ENCODE measurements at places on chromosomes 1 and 21. TPM values are rescaled to one million over a fixed set of nuclear protein-coding genes. Genes with fewer than 3 reads are reported as not detected.

DNA sequence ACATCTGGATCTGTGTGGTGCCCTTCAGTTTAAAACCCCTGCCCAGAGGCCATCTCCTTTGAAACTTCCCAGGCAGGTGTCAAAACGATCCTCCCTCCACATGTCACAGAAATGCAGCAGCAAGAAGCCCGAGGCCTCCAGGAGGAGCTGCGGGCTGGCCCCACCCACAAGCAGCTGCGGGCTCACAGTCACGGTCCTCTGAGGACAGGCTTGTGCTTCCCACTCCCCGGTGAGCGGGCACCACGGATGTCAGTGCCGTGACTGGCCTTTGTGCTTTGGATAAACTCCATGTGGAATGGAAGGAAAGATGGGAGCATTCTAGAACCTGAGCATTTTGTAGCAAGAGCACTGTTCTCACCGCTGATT is 65.8 kb downstream of the SIK1 start:
- no peak for DNase-seq

DNA sequence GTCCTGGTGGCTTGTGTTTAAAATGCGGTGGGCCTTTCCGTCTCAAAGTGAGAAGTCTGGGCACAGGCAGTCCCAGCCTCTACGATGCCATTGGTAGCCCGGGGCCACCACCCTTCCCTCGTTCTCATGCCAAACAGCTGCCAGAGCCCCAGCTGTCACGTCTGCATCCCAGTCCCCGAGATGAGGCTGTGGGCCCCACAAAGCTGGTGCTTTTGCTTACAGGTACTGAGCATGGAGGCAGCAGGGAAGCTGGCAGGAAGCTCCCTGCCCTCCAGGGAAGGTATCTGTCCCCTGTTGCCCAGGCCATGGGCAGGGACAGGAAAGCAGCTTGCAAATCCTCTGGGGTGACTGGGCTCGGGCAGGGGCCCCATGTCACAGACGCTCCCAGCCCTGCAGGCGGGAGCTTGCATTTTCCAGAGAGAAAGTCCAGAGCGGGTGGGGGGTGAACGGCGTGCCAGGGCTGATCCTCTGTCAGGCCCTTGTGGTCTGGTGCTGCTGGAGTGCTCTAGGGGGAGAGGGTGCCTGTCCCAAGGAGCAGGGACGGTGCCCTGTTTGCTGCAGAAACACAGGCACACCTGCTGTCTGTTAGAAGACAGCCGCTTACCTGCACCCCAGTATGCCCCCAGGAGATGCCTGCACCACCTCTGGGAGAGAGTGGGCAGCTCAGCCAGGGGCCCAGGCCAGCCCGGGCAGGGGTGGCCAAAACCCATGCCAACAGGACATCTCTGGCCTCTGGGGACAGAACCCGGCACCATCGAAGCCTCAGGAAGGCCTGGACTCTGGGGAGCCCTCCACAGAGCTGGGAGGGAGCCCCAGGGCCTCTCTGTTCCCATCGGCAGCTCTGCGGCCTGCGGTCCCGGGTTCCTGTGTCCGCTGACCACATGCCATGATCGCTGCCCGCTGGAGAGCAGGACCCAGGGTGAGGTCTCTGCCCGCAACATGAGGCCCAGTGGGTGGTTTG is 45.9 kb downstream of the SLX9 start:
- no peak for DNase-seq

DNA sequence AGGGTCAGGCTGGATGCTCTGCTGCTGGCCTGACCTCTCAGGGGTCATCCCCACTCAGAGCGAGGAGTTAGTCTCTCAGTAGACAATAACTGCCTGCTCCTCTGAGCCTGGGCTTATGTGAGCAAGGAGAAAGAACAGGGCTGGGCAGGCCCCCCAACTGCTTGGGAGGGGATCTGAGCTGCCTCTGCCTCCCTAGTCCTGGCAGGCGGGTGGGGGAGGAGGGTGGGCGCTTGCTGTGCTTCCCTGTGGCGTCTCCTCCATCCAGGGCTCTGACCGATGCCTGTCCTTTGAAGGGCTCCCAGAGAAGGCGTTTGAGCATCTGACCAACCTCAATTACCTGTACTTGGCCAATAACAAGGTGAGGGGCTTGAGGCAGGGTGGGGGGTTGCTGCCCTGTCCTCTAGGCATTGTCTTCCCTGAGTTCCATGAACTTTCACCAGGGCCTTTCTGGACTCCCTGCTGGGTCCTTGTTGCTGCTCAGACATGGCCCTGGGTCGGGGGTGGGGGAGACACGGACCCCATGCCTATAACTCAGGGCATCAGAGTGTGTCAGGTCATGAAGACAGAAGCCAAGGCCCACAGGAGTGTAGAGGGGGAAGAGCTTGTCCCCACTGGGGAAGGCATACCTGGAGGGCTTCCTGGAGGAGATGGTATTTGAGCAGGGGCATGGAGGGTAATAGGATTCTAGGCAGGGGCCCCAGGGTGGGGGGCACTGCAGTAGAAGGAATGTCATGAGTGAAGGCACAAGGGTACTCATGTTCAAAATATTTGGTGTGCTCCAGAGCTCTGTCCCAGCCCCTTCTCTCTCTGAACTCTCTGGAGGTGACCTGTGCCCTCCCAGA is 12.5 kb downstream of the PODN start:
- no peak for DNase-seq

DNA sequence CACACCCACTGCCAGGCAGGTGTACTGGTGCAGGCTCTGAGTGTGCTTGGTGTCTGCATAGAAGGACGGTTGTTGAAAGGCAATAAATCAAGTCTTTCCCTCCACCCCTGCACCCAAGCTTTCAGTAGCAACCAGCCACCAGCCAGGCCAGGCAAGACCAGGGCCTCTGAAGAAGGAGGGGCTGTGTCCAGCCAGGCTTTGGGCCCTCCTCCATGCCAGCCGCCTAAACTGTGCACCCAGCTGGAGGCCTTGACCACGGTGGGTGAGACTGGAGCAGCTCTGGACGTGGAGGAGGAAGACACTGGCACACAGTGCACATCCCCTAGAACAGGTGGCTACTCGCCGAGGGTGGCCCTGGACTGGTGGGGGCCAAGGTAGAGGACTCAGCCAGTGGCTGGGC is 4.9 kb downstream of the OLIG2 start:
- no peak for DNase-seq

DNA sequence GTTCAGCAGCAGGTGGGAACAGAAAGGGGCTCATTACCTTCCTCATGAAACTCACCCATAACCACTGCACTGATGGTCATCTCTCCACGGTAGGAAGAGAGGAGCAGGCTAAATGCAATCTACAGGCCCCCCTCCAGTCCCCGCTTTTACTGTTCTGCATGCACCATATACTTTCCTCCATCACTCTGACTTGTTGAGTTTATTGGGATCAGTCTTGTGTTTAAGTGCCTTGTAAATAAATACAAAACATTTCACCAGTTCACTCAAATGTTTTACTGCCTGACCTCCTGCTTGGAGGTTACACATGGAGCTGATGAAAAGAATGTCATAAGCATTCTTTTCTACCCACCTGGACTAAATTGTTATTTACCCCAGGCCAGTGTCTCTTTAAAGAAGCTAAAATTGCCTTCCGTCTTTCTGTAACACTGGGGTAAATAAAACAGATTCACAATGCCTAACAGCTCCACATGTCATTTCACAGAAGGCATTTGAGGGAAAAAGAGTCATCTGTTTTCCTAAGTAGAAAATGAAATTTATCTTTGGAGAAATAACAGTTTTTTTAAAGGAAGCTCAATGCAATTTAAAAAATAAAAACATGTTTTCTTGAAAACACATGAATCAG is 30.7 kb downstream of the PTPN14 start:
- no peak for DNase-seq

DNA sequence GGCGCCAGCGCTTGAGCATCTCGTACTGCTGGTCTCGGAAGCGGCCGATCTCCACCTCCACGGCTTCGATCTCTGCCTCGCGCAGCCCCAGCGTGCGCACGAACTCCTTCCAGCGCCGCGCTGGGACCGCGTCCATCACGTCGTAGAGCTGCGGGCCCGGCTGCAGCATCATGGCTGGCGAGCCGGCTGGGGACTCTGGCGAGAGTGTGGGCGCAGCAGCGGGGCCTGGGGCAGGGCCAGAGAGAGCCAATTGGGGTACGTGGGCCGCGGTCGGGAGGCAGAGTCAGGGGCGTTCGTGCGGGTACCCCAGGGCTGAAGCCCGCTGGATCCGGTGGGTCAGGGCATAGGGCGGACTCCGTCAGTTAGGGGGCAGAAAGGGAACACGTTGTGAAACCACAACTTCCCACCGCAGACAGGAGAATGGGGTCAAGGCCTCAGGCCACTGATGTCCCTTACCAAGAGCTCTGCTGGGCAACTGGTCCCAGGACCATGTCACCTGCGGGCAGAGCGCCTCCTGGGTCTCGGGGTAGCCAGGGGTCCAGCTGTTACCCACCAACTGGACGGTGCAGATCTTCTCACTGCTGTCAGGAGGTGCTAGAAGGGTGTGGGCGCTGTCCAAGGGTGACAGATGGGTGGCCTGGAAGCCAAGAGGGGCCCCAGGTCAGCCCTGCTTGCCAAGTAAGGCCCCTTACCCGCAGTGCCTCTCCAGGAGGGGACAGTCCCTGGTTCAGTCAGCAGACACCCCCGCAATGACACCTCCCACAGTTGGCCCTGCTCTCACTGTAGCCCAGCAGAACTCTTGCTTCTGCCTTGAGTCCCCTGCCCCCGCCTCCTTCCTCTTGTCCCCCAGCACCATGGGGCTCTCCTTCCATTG is 4.2 kb downstream of the TNFRSF25 start:
- DNase-seq = no peak

DNA sequence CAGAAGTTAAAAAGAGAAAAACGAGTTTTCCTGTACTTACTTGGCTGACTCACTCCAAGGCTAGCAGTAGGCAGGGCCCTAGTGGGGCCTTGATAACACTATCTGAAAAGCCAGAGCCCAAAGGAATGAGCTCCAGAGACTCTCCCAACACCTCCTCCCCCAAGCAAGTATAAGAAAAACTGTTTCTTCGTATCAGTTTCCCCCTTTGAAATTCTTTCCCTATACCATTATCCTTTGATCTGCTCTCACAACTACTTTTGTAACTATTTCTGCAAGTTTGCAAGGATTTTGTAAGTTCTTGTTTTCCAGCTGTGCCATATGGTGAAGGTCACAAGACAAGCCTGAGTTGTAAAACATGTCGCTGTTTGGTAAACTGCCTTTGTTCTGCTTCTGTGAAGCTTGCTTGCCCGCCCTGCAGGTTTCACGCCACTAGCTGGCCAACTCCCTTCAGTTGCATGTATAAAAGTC is 36.5 kb upstream of the KCNJ15 start:
- DNase-seq = no peak

DNA sequence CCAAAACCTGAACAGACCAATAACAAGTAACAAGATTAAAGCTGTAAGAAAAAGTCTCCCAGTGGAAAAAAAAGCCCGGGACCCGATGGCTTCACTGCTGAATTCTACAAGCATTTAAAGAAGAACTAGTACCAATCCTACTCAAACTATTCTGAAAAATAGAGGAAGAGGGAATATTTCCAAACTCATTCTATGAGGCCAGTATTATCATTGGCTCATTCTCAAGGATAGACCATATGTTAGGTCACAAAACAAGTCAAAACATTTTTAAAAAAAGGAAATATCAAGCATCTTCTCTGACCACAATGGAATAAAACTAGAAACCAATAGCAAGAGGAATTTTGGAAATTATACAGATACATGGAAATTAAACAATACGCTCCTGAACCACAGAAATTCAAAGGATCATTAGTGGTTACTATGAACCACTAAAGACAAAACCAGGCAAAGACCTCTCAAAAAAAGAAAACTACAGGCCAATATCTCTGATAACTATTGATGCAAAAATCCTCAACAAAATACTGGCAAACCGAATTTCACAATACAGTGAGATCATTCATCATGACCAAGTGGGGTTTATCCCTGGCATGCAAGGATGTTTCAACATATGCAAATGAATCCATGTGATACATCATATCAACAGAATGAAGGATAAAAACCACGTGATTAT is 13.9 kb upstream of the IL20 start:
- no peak for DNase-seq

DNA sequence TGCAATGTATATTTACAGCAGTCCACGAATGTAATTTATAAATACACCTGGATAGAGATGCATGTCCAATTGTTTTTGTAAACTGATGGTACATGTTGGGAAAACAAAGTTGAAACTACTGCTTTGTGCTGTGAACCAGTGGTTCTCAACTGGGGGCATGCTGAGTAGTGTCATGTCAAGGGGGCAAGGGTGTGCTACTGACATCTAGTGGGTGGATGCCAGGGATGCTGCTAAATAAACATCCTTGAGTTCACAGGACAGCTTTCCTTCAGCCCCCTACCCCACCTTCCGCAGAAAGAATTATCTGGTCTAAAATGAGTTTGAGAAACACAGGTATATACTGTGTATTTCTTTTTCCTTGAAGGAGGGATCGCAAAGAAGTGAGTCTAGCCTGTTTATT is 95.9 kb downstream of the RASAL2 start:
- DNase-seq = no peak

DNA sequence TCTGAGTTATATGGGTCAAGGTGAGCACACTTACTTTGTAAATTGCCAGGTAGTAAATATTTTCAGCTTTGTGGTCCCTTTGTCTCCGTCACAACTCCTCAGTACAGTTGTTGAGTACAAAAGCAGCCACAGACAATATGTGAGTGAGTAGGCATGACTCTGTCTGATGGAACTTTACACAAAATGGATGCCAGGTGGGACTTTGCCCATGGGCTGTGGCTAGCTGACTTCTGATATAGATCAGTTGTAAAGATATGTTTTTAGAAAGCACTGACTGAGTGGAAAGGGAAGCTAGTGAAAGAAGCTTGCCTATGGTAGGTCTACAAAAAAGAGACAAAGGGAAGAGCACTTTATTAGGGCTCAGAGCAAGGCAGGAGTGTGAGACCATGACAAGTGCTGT is 23.1 kb upstream of the IGSF5 start:
- DNase-seq = no peak

RCSD1 gene
- total RNA-seq = not detected

TNNI3K gene
- total RNA-seq = not detected

HSPA6 gene
- total RNA-seq = not detected

CD2 gene
- total RNA-seq = not detected

SH3BGR gene
- 2.0 TPM for total RNA-seq

RCAN3 gene
- total RNA-seq = 10.3 TPM

CLDN14 gene
- not detected for total RNA-seq

PLD5 gene
- not detected for total RNA-seq

TESK2 gene
- 4.1 TPM for total RNA-seq

OR2T35 gene
- not detected for total RNA-seq

JUN gene
- 134 TPM for total RNA-seq
